Stimulated activated CD4-positive, alpha-beta T cell treated with anti-CD3 and anti-CD28 coated beads, Interleukin-2, amount 100 ng/mL, for 4 hours (primary cell): ENCODE measurements at places on chromosomes 13 and 19.
A peak's percentile ranks its signal among the peaks of the same experiment; 100 is the strongest.

- DNase-seq, result no peak
Observed at GRCh38 chr19:13906521-13906904, 512 bp downstream of the CC2D1A start.

GRCh38 chr19:9934132-9934950 lies 2.0 kb downstream of the OLFM2 start:
- DNase-seq, result peak; percentile 68

DNA sequence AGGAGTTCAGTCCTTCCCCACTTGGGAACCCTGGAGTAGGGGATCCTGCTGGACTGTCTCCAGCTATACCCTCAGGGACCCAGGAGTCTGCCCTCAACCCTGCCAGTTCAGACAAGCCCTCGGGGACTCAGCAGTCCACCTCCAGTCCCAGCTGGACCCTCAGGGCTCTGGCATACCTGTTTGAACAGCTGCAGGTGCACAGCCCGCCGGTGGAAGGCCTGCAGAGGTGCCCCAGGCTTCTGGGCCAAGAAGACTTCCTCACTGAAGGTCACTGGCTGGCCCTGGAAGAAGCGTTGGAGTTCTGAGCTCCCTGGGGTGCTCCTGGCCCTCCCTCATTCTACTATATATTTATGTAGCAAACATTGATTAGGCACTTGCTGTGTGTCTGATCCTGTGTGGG lies 8.6 kb downstream of the CRB3 start:
- DNase-seq, result no peak

- DNase-seq, result no peak
Observed at GRCh38 chr19:50739914-50740426, 16.8 kb downstream of the CLEC11A start.

DNA sequence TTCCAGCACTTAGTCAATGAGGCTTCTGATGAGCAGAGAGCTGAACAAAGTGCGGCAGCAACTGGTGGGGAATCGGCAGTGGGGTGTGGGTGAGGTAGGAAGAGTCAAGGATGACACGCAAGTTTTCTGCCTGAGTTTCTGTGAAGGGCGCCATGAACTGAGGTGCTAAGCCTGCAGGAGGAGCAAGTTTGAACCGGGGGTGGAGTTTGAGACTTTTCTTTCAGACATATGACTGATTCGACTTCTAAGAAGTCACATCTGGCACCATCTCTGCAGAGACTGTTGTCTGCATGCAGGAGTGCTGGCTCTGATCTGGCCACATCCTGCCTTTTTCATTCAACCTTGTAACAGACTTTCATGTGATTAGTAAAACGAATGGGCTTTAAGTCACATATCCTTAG lies 14.8 kb upstream of the GPI start:
- DNase-seq, result peak; percentile 64

DNA sequence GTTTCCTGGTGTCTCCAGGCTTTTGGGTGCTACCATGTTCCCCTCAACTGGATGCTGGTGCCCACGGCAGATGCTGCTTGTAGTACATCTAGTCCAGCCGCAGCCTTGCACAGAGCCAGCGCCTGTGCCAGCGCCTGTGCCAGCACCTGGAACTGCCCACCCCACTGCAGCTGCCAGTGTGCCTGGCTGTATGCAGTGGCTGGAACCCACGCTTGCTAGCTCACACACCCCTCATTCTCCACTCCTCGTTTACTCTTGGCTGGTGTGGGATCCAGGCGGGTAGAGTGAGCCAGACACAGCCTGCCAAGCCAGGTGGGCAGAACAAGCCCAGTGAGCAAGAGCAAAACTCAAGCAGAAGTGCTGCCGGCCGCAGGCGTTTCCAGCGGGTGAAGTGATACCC lies 428.6 kb downstream of the SLITRK1 start:
- no peak for DNase-seq

DNA sequence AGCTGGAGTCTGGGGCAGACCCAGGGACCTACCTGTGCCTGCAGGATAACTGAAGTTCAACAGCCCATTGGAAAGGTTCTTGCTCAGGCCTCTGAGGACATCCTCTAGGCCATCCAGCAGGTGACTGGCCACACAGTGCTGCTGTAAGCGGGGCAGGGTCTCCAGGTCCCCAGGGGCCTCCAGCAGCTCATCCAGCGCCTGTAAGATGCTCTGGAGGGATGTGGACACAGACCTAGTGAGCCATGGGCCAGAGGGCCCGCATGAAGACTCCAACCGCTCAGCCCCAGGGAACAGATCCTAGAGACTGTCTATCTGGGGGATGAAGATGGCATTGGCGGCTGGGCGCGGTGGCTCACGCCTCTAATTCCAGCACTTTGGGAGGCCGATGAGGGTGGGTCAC lies 14.0 kb downstream of the ADGRE2 start:
- no peak for DNase-seq

DNA sequence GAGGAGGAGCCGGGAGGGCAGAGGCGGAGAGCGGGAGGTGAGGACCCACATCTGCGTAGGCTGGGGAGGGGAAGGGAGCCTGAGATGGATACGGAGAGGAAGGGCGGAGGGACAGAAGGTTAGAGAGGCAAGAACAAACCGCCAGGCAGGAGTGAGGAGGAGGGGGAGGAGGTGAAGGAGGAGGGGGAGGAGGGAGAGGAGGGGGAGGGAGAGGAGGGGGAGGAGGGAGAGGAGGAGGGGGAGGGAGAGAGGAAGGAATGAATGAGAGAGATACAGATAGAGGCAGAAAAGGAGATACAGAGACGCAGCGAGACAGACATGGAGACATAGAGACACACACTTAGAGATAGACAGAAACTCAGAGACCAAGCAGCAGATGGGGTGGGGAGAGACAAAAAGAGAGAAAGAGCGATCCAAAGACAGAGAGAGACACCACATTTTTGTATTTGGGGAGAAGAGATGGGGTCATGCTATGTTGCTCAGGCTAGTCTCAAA lies 782 bp upstream of the CA11 start:
- no peak for DNase-seq

GRCh38 chr19:42113641-42114348 lies 18.5 kb downstream of the POU2F2 start:
- no peak for DNase-seq

DNA sequence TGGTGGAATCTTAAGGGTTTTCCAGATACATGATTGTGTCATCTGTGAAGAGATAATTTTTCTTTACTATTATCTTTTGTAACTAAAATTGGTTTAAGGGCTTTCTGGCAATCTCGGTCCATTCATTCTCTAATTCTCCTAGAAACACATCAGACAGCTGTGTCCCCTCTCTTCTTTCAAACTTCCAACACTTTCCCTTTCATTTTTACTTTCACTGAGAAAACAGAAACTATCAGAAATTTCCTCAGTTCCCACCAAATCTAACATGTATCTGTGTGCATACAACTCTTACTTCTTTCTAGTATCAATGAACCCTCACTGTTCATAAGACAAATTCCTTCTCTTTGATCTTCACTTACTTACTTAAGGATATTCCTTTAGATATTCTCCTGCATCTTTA lies 40.2 kb downstream of the KCNRG start:
- DNase-seq, result no peak

GRCh38 chr19:54481326-54481930 lies 8.3 kb upstream of the CDC42EP5 start:
- peak; percentile 14 for DNase-seq

GRCh38 chr13:51769455-51770127 lies 34.4 kb downstream of the DHRS12 start:
- no peak for DNase-seq

GRCh38 chr13:93724187-93724586 lies 497.6 kb downstream of the GPC6 start:
- DNase-seq, result no peak

GRCh38 chr19:5246554-5247155 lies 94.0 kb downstream of the PTPRS start:
- no peak for DNase-seq

GRCh38 chr19:9323557-9323918 lies 441 bp upstream of the ZNF559 start:
- peak; percentile 16 for DNase-seq

DNA sequence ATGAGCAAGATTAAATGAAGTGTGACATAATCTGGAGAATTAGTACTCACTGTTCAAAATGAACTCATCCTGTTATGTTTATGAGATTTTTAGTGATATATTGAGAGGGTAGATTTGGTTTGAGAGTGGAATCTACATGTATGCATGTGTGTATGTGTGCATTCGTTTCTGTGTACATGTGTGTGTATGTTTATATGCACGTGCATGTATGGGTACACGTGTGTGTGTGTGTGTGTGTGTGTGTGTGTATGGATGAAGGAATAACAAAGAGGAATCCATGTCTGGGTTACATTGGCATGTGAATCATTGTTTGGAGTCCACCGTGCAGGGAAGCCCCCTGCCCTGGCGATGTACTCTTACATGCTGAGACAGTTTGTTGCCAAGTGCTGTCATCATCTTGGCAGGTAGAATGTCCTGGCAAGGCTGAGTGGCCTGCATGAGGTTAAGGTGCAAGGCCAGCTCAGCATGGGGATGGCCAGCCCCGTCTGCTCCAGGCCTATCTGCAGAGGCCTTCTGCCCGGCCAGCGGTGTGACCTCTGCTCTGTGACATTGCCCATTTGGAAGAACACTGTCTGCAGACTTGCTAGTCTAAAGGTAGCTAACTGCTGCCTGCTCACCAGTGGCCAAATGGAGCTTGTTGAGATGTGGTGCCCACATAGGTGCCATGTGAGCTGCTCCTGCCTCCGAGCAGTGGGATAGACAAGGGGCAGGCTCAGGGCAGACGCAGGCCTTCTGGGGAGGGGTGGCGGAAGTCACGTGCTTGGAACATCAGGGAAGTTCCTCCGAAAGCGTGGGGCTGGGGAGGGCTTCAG lies 222.3 kb downstream of the TEX29 start:
- no peak for DNase-seq

DNA sequence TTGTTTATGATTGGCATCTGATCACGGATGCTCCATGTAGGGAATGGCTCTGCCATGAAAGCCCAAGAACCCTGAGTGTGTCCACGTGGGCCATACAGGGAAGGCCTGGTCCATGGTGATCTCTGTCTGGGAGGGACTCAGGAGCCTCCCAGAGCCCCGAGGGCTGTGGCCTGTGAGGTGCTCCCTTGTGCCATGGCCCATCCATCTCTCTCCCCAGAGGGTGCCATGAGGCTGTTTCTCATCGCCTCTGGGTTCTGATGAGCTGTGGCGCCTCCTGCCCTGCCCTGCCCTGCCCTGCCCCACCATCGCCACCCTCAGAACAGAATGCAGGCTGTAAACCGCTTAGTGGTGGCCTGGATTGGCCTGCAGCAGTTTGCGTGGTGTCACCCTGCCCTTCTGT lies 83.1 kb downstream of the ATP11A start:
- no peak for DNase-seq

GRCh38 chr13:66951426-66951825 lies 278.7 kb downstream of the PCDH9 start:
- no peak for DNase-seq

GRCh38 chr19:3849092-3849491 lies 19.7 kb downstream of the ZFR2 start:
- peak; percentile 29 for DNase-seq

- DNase-seq, result no peak
Observed at GRCh38 chr13:45141369-45141768, 21.1 kb downstream of the GTF2F2 start.

DNA sequence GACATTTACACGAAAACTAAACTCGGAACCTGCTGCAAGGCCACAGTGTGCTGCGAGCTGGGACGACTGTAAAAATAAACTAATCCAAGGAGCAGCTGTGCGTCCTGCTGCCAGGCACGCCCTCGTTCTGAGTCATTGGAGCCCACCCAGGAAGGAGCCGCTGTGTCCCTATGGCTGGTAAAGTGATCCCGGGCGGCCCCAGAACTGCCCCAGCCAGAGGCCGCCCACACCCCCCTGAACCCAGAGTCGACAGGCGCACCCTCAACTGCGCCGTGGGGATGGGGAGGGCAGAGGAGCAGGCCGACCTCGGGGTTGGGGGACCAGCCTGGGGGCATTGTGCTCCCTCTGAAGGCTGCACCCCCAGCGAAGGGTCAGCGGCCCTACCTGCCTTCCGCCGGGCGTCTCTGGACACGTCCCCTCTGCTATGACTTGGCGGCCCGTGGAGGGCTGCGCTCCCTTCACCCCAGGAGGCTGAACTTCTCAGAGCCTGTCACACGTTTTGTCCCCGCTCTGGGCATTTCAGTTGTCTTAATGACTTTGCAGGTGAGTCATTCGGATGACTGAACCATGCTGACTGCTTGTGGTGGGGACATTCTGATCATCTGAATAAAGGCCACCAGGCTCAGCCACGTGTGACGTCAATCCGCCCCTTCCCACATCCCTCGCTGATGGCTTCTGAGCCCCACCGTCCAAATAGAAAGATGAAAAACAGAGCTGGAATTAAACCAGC lies 42.7 kb downstream of the ADPRHL1 start:
- no peak for DNase-seq

DNA sequence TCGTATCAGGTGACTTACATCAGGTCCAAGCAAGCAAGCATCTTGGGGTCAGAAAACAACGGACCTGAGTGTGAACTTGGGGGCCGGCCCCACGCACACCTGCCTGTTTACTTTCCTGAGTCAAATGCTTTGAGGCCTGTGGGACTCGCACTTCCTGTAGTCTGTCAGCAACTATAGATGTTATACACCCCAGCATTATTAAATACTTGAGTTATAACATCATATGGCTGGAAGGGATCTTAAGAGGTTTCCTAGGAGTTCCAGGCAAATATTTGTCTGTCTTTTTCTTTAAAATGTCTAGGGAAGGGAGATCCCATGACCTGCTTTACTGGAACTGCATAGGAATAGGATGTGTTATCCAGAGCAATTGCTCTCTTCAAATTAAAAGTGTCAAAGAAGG lies 280.6 kb downstream of the SHISA2 start:
- DNase-seq, result no peak

DNA sequence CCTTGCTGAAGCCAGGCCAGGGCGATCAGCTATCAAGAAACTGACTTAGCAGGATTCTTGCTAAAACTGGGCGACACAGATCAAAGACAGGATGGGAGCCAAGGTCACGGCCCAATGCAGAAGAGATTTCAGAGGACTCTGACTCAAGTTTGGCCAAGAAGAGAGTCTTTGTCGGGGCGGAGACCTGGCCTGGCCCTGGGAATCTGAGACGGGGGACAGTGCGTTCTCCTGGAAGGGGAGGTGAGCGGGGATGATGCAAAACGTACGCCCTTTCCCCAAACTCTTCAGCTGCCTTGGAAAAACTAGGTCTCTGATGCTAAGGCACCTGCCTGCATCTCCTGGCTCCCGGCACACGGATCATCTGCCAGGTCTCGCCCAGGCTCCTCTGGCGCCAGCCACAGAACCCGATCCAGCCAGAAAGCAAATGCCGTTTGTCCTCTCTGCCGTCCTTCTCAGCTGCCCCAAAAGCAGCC lies 9.8 kb downstream of the MVB12A start:
- DNase-seq, result no peak

DNA sequence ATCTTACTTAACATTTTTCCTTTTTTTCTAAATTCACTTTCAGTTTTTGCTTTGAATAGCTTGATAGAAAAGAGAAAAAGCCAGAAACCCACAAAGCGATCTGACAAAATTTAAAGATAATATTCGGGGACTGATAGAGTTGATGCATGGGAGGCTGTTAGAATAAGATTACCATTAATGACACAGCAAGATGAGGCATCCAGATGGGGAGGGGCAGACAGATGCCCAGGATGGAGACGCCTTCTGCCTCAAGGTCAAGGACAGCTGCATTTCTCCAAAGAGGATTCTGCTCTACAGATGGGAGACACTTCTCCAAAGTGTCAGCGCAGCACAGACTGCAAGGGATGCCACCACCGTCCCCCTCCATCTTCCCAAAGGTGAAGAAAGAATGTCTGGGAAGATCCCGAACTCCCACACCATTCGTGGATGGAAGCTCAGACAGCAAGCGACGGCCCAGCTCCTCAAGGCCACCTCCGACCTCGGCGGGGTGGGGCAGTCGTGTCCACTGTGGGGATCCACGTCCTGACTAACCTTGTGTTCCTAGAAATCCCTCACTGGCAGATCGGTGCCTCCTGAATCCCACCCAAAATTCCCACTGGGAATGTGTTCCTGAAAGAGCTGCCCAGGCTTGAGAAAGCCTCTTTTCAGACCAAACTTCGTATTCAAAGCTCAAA lies 32.9 kb downstream of the NAXD start:
- DNase-seq, result no peak
